Esophagus mucosa (tissue), 1 donor: ENCODE measurements at places on chromosomes 7 and 10. TPM values are rescaled to one million over a fixed set of nuclear protein-coding genes. Genes with fewer than 3 reads are reported as not detected.

- peak; percentile 98 for ATAC-seq
Observed at GRCh38 chr7:945556-946255, 8.8 kb downstream of the ADAP1 start.

DNA sequence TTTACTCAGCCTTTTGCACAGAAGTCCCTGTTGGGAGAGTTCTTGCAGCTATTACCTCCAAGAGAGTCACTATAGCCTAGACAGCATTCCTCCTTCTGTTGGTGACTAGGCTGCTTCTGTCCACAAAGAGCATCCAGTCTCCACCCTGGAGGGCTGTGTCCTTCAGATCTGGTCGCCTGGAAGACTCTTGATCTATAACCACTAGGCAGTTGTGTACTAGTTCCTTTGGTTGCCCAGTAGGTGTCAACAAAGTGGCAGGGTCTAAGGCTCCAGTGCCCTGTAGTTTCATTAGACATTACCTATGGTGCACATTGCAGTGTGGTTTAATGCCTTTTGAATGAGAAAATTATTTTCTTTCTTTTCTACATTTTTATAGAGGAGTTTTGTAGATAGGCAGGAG is 11.3 kb upstream of the AKR1C2 start:
- ATAC-seq: peak; percentile 34

Gene EEPD1
- total RNA-seq: 2.9 TPM

DNA sequence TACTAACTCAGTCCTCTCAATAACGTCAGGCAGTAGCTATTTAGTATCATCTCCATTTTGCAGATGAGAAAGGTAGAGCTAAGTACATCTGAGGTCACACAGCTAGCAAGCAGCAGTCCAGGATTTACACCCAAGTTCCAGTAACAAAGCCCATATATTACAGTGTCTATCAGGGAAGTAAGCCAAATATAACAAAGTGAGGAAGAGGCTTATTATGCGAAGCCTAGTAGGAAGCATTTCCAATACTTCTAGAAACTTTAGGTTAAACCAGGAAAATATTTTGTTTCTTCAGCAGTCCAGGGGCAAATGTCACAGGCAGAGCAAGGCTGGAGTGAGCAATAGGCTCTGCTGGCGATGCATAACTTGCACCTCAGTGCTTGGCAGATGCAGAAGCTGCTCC is 53.9 kb downstream of the NOC3L start:
- no peak for ATAC-seq

Gene VAX1
- total RNA-seq: 0.12 TPM

Gene ACTR3C
- total RNA-seq: 6.1 TPM

Gene ZDHHC4
- total RNA-seq: 23.0 TPM

Gene TUBB8
- total RNA-seq: not detected

GRCh38 chr7:86445285-86445684 is 198.4 kb upstream of the GRM3 start:
- ATAC-seq: no peak

- ATAC-seq: no peak
Observed at GRCh38 chr10:128633864-128634540, 507.8 kb upstream of the MKI67 start.

DNA sequence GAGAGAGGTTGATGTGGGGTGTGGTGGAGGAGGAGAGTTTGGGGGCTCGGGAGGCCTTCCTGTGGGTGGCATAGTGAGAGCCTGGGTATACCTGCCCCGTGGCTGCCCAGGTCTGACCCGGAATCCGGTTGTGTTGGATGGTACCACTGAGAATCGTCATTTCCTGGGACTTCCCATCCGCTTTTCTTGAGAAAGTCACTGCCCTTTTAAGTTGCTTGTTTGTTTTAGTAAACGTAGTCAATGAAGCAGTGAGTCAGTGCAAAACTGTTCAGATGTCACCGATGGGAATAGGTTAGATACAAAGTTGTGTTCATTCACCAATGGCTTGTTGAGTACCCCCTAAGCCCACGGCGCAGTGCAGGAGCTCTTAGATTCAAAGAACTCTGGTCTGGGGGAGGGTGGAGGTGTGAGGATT is 285.8 kb downstream of the CAMK1D start:
- no peak for ATAC-seq

- ATAC-seq: no peak
Observed at GRCh38 chr7:22110881-22111280, 165.2 kb upstream of the CDCA7L start.

Gene HOXA9
- 1.7 TPM for total RNA-seq

Gene LIPN
- total RNA-seq: 1.4 TPM

- no peak for ATAC-seq
Observed at GRCh38 chr7:115637128-115637527, 393.4 kb downstream of the TFEC start.

Gene GIMAP4
- 3.4 TPM for total RNA-seq

Gene CPEB3
- 5.1 TPM for total RNA-seq

- no peak for ATAC-seq
Observed at GRCh38 chr7:31049005-31049765, 2.9 kb upstream of the ADCYAP1R1 start.

Gene TMEM270
- not detected for total RNA-seq

GRCh38 chr10:100339236-100339635 is 7.8 kb upstream of the SCD start:
- ATAC-seq: no peak

DNA sequence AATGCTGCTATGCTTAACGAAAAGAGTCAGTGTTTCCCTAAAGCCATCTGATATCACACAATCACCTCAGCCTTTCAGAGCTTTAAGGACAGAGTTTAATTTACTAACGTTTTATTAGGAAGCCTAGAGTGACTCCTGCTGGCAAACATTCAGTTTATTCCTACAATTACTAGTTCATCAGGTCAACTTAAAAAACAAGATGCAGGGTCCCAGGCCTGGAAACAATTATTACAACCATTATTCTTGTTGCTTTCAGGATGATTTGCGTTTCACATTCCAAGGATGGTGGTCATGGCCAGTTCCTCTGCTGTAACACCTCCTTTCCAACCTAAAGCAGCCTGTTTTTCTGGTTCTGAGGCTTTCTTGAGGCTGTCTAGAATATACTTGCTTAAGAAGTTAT is 1.5 kb upstream of the FAM53B start:
- peak; percentile 62 for ATAC-seq

- ATAC-seq: no peak
Observed at GRCh38 chr10:110455446-110455845, 42.3 kb upstream of the DUSP5 start.

- ATAC-seq: no peak
Observed at GRCh38 chr7:18590744-18591340, 95.3 kb downstream of the HDAC9 start.

Gene APBB1IP
- 1.4 TPM for total RNA-seq

DNA sequence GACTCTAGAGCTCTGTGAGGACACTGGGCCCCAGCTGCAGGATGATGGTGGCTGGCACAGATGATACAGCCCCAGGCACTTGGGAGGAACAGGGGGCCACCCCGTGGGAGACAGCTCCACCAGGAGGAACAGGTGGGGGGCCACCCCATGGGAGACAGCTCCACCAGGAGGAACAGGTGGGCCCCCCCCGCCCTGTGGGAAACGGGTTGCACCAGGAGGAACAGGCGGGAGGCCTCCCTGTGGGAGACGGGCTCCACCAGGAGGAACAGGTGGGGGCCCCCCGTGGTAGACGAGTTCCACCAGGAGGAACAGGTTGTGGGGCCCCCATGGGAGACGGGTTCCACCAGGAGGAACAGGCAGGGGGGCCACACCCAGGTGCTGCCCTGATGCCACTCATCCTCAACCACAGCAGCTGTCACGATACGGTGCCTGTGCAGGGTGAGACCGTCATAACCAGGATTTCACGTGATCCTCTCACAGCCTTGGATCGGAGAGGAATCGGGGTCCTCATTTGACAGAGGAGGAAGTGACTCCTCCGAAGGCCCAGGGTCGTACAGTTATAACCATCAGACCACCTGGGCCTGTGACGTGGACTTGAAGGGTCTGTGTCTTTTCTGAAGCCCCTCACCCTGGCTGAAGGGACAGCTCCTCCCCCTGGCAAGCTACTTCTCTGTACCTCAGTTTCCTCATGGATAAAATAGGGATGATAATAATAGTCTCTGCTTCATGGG is 49.2 kb upstream of the NANOS1 start:
- ATAC-seq: no peak

- ATAC-seq: no peak
Observed at GRCh38 chr10:99418910-99419624, 11.4 kb downstream of the GOT1 start.

DNA sequence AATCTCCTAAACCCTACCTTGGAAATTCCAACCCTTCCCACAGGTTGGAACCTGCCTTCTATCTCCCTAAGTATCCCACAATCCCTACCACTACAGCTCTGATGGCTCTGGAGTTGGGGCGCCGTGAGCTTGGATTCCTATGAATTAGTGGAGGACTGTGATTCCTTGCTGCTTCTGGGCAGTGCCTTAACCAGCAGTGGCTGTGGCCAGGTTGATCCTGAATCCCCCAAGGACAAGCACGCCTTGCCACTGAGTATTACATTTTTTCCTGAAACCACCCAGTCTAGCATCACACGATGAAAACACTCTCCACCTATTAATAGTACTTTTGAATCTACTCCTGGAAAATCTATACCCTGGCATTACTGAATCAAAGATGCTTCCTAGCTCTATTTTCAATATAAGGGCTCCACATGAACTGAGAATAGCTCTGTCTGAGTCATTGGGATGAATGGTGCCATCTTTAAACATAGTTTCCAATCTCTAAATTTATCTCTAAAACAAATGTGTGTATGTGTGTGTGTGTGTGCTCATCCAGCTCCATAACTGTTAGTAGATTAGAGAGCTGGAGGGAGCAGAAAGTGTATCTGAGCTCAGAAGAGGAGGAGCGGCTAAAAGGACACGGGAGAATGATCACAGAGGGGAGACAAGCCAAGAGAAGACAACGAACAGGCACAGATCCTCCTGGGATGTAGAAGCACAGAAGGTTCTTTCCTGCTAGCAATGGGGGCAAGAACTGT is 11.9 kb upstream of the INPP5F start:
- ATAC-seq: no peak

DNA sequence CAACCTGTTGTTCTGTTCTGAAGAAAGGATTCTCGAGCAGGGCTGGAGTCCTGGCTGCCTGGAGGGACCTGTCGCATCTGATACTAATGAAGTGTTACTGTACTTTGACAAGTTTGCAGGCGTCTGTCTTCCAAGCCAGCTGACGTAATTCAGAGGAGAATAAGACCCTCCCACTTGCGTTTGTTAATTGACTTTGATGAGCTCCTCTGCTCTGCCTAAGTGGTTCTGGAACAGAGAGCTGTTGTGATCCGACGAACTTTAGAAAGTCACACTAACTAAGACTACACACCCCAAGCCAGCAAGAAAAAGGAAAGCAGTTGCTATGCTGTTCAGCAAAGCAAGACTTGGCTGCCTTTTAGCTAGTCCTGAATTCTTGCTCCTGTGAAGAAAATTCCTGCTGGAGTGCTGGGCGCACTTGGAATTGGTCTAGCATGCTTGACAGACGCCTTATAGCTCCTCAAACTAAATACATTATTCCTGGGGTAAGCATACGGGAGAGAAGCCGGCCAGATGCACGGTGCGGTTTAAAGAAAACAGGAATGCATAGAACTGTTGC is 200.3 kb downstream of the CACNB2 start:
- ATAC-seq: no peak

Gene SPDYE8
- total RNA-seq: not detected

GRCh38 chr10:28946479-28946878 is 269.2 kb downstream of the BAMBI start:
- ATAC-seq: no peak

DNA sequence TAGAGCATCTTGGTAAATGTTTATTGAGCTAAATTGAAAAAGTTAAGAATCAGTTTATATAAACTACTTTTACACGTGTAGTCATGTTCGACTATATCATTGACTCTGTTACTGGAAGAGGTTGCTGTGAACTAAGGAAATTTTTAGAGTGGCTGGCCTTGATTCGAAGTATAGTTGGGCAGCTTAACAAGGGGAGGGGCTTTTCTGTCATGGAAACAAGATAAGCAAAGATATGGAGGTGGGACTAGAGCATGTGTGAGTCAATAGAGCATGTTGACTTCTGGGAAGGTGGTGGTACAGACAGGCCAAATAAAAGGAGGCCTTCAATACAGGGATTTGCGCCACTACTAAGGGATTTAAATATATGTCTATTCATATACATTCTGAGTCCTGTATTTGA is 7.6 kb downstream of the ATP5F1C start:
- ATAC-seq: no peak

DNA sequence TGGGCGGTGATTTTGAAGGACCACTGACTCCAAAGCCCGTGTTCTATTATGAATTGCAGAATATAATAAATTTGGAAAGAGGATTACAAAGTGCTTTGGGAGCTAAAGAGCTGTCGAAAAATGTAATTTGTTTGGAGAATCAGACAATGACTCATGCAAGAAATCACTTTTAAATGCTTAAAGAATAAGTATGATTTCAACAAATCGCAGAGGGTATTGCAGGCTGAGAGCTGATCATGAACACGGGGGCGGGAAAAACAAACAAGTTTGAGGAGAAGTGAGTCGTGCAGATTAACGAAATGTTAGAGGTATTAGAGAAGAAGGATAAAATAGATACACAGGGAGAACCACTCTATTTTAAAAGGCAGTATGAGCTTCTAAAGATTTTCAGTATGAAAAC is 4.9 kb upstream of the HACD1 start:
- no peak for ATAC-seq

DNA sequence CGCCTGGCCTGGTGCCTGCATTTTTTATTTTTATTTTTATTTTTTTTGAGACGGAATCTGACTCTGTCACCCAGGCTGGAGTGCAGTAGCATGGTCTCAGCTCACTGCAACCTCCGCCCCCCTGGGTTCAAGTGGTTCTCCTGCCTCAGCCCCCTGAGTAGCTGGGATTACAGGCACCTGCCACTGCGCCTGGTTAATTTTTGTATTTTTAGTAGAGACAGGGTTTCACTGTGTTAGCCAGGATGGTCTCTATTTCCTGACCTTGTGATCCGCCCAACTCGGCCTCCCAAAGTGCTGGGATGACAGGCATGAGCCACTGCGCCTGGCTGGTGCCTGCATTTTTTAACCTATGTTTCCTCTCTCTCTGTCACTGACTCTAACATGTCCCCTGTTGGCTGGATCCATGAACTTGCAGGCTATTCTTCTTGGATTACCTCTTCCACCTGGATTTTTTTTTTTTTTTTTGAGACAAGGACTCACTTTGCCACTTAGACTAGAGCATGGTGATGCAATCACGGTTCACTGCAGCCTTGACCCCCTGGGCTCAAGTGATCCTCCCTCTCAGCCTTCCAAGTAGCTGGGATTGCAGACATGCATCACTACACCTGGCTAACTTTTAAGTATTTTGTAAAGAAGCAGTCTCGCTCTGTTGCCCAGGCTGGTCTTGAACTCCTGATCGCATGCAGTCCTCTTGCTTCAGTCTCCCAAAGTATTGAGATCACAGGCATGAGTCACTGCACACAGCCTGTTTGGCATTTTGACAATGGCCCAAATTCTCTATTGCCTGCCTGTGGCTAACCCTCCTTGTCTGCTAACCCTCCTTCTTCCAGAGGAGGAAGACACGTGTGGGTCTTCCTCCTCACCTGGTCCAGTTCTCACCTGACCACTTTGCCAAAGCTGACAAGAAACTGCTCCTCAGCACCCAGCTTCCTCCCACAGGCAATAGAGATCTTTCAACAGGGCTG is 23.0 kb upstream of the PRPF18 start:
- ATAC-seq: no peak

- no peak for ATAC-seq
Observed at GRCh38 chr10:124149189-124150042, 56.0 kb upstream of the CHST15 start.

- no peak for ATAC-seq
Observed at GRCh38 chr10:119413093-119413453, 129.4 kb downstream of the RGS10 start.

Gene SLC18A3
- not detected for total RNA-seq
